ENCODE measurements at places on chromosomes 3 and 15.

DNA sequence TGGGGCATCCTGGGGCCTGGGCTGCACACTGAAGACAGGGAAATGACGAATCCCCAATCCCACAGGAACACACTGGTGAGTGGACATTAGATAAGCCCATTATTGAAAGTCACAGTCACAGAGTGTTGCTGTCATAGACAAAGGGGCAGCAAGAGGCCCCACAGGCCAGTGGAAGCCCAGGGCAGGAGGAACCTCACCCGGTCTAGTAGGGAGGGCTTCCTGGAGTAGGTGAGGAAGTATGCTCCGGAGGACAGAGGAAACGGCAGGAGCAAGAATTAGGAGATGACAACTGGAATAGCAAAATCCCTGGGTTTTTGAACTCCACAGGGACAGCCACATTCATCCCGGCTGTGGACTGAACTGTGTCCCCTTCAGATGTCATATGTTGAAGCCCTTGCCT is 101.2 kb downstream of the TPRA1 start:
- no peak for DNase-seq

GRCh38 chr3:65877160-65877559 is 161.6 kb downstream of the MAGI1 start:
- DNase-seq: no peak

GRCh38 chr15:98744506-98744905 is 96.2 kb downstream of the IGF1R start:
- no peak for DNase-seq

DNA sequence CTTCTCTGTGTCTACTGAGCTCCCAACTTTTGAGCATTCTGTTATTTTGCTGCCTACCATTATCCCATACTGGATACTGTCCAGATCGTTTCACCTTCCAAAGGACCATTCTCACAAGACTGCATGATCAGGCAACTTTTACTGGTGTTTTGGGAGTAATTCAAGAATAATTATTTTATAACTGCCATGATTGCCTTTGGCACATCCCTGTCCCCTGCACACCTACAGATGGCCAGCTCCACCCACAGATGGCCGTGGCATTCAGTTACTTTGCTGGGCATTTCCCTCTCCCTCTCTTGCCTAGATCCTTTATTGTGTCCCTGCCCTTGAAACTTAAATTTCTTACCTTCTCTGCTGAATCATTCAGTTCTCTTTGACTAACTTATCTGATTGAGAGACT is 263.9 kb downstream of the DIPK2A start:
- DNase-seq: no peak

DNA sequence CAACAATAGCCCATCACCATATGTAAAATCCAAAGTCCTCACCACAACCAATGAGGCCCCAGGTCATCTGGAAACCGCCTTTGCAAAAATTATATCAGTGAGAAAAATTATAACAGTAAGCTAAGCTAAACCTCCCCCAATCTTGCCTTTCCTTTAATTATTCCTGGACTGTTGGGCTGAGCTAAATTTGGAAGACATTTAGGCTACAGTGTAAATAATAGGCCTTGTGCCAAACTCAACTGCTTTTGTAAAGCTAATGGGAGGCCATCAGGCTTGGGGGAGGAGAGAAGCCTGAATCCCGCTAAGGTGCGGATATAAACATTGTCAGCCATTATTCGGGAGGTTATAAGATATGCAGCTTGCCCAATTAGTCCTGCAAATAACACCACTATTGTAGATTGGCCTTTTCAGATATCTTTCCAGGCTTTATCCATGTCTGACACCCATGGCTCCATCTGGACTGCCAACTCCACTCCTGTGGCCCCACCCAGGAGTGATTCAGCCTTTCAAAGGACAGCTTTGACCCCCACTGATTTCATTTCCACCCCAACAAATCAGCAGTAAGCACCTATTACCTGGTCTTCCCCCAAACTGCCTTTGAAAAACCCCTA is 53.0 kb upstream of the CA12 start:
- no peak for DNase-seq

DNA sequence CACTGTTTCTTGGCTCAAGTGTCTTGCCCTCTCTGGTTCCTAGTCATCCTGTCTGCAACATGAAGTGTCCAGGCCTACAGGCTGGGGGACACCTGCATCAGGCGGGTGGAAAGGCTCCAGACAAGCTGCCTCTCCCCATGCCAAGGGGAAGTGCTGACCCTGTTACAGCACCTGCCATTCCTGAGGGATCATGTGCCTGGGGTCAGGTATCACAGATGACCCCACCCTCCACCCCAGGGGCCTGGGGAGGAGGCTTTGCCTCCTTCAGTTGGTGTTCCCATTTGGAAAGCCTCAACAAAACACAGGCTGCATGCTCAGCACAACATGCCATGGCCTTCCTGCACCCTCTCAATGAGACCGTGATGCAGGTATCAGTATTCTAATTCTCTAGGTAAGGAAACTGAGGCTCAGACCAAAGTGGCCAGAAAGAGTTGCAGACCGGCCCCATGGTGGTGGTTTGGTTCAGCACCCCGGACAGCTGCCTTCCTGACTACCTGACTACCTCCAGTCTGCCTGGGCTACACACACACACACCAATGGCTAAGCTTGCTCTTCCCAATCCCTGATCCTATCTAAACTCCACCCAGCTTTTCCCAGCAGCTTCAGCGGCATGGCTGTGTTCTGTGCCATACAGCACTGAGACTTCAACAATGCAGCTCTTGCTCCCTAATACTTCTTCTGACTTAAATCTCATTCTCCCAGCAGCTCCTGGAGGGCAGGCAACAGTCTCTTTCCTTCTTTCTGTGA is 69.7 kb upstream of the LINGO1 start:
- peak; percentile 14 for DNase-seq

Data from stimulated activated CD4-positive, alpha-beta T cell treated with anti-CD3 and anti-CD28 coated beads, Interleukin-15, amount 100 ng/mL, for 24 hours (primary cell).